Activated CD8-positive, alpha-beta memory T cell treated with anti-CD3 and anti-CD28 coated beads, Interleukin-2, amount 10 ng/mL, durations not matched to agents 7 days and 5 days (primary cell): ENCODE measurements at places on chromosomes 4 and X.

GRCh38 chr4:72909461-72909860 lies 160.1 kb downstream of the COX18 start:
- no peak for DNase-seq
- H3K27me3 ChIP-seq: no peaks in the 10 kb centered on the region
- no peaks in the 10 kb centered on the region for H3K4me1 ChIP-seq

- no peak for DNase-seq
- H3K4me3 ChIP-seq: no peak overlapping the region
- peaks cover 42% of the 10 kb centered on the region for H3K27me3 ChIP-seq
- no peak overlapping the region for H3K27ac ChIP-seq
Observed at GRCh38 chr4:112031712-112032328, 113.4 kb upstream of the FAM241A start.

DNA sequence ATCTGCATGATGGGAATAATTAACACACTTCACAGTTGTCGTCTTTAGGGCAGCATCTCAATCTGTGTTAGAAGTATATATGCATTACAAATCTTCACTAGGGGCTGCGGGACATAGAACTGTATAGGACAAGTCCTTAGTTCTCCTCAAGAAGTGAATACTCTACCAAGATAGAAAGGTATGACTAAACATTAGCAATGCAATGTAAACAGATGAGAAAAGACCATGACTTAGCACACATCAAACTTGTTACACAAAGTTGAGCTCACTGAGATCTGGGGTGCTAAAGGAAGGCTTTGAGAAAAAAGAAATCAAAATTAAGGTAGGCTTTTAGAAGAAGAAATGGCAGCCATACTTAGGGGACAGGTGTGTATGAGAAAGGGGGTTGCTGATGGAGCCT lies 182.1 kb upstream of the MAP3K15 start:
- no peak for DNase-seq
- peaks cover 27% of the 10 kb centered on the region for H3K4me1 ChIP-seq
- peaks cover 35% of the 10 kb centered on the region for H3K36me3 ChIP-seq
- H3K27ac ChIP-seq: no peak overlapping the region

DNA sequence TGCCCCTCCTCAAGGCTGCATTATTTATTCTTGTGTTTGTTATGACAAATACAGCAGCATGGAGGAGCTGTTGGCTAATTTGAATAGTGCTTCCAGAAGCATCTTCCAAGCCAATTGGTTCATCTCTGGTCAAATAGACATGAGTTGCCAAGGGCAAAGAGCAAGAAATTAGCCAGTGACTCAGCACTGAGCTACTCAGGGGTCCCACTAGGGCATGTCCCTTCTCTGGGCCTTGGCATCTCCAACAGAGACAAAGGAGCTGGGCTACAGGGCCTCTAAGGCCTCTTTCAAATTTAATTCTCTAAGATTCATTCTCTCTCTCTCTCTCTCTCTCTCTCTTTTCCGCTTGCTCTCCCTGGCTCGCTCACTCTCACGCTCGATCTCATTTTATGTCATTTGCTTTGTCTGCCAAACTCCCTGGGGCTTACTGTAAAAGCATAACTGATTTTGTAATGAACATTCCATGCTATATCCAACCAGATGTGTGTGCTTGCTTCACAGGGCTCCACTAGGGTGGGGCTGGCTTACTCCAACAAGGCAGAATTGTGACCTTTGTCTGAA lies 86.7 kb upstream of the MAGEA4 start:
- H3K27ac ChIP-seq: no peak overlapping the region
- no peaks in the 10 kb centered on the region for H3K27me3 ChIP-seq
- no peaks in the 10 kb centered on the region for H3K4me1 ChIP-seq
- no peak for DNase-seq
- no peak overlapping the region for H3K4me3 ChIP-seq

- no peaks in the 10 kb centered on the region for H3K4me1 ChIP-seq
- H3K27ac ChIP-seq: no peak overlapping the region
- H3K36me3 ChIP-seq: no peaks in the 10 kb centered on the region
- no peak for DNase-seq
- no peak overlapping the region for H3K4me3 ChIP-seq
Observed at GRCh38 chr4:93730251-93730650, 98.3 kb upstream of the ATOH1 start.

DNA sequence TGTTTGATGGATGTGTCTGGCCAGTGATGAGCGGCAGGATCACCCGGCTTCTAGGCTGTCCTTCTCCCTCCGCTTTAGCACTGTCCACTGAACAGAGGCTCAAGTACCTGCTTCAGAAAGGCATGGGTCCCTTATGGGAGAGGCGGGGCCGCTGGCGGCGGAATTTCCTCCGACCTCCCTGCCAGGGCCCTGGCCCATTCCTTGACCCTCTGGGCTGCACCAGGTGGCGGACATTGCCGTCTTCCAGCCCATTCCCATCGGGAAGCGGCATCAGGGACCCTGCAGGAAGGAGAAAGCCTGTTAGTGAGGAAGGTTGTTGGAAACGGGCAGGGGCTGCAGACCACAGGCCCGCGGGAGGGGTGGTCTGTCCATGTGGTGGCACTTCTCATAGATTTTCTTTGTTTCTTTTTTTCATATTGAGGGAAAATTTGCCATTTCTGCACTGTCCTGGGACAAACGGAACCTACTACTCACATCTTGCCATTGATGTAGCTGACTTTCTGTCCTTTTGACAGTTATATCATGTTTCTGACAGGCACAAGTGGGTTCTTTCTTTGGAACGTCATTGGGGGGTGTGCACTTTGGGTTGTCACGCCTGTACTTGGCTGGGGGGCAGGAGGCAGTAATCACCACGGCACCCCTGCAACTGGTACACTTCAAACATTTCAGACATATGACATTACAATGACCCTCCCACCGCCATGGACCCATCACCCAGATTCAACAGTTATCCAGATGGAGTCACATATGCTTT lies 6.1 kb downstream of the APLN start:
- no peaks in the 10 kb centered on the region for H3K36me3 ChIP-seq
- H3K4me1 ChIP-seq: no peaks in the 10 kb centered on the region
- no peak overlapping the region for H3K27ac ChIP-seq

DNA sequence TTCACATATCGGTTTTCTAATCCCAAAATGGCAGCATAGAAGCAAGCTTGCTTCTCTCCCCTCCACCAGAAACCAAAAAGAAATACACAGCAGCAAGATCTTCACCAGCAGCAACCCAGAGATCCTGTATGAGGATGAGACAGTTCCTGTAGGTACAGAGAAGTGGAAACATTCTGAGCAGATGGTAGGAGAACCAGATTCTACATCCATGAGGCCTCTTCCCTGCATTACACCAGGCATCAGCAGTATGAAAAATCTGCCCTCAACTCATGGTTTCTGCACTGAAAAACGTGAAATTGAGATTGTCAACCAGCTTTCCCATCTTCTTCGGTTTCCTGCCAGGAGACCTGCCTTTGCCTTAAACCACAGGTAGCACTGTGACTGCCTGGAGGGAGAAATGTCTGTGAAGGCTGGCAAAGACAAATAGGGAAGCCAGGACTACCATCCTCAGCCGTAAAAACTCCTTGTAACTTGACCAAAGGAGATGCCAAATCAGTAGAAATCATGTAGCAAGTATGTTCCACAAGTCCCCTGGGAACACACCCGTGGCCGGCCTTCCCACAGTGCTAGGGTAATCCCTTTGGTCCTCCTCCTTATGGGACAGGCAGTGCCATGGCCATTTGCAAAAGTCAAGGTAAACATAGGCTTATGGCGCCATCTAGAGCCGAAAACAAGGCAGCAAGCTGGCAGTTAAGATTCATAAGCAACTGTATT lies 24.0 kb upstream of the MTHFD2L start:
- H3K27me3 ChIP-seq: peaks cover 9% of the 10 kb centered on the region
- no peak overlapping the region for H3K4me3 ChIP-seq
- peak; percentile 63 for DNase-seq
- no peak overlapping the region for H3K27ac ChIP-seq
- no peaks in the 10 kb centered on the region for H3K4me1 ChIP-seq
- no peaks in the 10 kb centered on the region for H3K36me3 ChIP-seq
